EH (cell line): ENCODE measurements at places on chromosomes 13 and 19.

- DNase-seq: no peak
Measured at GRCh38 chr19:2320939-2321338, 7.4 kb downstream of the LSM7 start.

DNA sequence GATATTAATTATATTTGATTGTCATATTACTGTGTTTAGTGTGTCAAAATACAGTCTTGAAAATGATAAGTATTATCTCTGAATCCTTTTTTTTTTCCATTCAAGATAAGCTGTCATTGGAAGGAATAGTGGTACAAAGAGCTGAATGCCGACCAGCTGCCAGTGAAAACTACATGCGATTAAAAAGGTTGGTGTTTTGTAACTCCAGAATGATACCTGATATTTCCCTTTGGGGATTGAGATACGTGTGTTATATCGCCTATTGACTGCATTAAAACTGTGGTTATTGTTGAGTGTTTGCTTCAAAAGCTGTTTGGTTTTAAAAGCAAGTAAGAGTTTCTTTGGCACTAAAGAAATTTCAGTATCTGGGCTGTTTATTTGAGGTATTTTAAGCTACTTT, 6.5 kb upstream of the KCTD4 start:
- no peak for DNase-seq

DNA sequence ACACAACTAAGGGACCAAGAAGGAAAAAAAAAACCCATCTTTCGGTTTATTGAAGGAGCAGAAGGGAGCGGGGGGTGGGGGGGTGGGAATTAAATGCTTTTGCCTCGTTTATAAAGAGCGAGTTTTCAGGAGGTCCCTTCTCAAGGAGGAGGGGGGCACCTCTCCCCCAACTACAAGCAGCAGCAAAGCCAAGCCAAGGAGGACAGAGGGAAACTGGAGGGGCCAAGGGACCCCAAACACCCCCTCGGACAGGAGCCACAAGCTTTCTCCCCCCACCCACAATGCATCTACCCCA, 2.4 kb downstream of the IRF2BP1 start:
- DNase-seq: no peak

DNA sequence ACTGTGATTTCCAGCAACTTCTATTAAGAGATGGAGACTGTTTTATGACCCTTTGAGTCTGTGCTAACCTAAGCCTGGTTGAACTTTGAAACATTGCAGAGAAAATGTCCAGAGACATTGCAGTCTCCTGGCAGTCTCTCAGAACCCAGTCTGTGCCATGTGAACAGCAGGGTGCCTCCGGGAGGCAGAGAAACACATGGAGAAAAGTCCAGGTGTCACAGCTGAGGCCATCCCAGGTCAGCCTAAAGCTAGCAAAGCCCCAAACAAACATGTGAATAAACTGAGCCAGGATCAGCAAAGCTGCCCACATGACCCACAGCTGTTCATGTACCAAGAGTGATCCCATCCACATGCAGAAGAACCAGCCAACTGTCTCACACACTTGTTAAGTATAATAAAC, 7.8 kb downstream of the CYP4F11 start:
- no peak for DNase-seq

GRCh38 chr19:31249217-31249616, 100.0 kb downstream of the TSHZ3 start:
- no peak for DNase-seq

DNA sequence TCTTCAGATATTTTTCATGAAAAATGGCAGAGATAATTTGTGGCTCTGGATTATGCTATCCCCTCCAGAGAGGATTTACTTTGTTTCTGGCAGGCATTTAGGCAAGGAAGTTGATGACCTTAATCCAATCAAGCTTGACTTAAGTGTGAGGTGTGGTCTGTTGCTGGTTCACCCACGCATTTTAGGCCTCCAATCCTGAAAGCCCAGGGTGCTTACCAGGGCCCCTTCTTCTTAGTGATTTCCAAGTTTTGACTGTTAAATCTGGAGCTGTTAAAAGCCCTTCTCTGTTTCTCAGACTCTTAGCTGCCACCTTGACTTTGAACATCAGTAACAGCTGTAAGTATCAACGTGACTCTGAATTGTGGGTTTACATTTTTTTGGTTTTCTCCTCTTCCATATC, 161.8 kb downstream of the DNAJC15 start:
- no peak for DNase-seq

DNA sequence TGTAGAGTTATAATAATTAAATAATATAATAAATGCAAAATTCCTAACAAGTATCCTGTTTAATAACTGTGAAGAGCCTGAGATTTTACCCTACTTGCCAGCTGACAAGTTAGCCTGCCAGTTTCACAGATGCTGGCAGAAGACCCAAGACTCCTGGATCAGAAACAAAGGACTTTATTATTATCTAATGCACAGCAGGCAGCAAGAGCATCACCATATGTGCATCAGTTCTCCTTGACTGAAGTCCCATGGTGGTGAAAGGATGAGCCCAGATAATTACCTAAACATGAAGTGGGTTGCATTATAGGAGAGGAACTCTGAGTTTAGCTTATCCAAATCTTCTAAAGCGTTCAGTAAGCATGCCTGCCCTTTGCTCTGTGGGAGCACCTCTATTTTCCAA, 39.1 kb upstream of the MTIF3 start:
- no peak for DNase-seq

DNA sequence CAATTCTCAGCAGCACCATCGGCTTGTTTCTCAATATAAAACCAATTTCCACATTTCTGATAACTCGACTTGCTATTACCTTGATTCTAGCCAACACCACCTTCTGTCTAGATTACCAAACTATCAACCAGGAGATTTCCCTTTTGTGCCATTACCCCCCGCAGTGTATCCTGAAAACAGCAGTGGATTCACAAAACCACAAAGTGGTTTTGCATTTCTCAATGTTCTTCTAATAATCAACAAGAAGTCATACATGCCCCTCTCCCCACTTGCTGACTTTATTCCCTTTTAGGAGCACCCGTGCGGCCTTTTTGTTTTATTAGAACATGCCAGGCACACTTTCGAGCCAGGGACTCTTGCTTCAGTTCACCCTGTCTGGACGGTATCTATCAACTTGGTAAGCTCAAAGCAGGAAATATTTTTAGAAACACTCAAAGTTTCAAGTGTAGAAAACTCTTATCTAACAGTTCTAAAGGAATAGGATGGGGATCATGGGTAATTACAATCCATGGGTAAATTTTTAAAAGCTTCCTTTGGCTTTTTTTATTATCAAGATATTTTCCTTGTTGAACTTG, 967.4 kb downstream of the EFNB2 start:
- DNase-seq: no peak
